ENCODE measurements at places on chromosomes 1 and 21.
A peak's percentile ranks its signal among the peaks of the same experiment; 100 is the strongest.

DNA sequence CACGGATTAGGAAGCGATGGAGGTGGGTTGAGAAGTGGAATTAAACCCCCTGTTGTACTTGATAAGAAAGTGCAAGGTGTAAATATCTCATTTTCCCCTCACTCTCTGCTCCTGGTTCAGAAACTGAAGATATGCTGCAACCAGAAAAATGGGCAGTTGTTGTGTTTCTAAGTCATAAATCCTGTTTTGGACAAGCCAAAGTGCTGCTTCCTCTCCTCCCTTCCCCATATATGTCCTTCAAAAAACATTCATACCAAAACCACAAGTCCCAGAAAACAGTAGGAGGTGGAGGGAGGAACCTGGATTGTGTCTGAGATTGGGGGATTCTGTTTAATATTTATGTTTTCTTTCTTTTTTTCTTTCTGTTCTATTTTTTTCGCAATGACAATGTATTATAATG lies 13.6 kb upstream of the ZNF362 start:
- DNase-seq = no peak
- H3K4me1 ChIP-seq = no peaks in the 10 kb centered on the region
- no peak overlapping the region for H3K4me3 ChIP-seq

DNA sequence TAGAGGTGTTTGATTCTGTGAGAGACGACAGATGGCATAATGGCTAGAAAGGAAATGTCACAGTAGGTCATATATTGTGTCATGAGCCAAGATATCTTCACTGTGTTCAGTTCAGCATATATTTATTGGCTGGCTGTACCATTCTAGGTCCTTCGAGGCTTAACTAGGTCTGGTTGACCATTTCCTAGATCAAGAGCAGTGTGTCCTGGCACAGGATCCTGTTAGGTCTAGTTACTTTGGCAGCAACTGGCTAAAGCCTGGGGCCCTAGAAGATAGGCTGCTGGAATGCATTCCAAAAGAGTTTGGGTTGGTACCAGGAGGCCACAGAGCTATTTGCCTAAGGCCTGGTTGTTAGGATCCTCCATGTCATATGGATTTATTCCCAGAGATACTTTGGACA lies 20.9 kb downstream of the ZBTB40 start:
- H3K36me3 ChIP-seq = peaks cover 2% of the 10 kb centered on the region
- H3K4me3 ChIP-seq = no peak overlapping the region
- no peaks in the 10 kb centered on the region for H3K27me3 ChIP-seq
- no peak overlapping the region for H3K27ac ChIP-seq
- H3K4me1 ChIP-seq = peaks cover 58% of the 10 kb centered on the region
- DNase-seq = no peak

GRCh38 chr1:96519851-96520578 lies 201.6 kb upstream of the PTBP2 start:
- no peak overlapping the region for H3K4me3 ChIP-seq
- DNase-seq = no peak
- no peak overlapping the region for H3K27ac ChIP-seq
- H3K36me3 ChIP-seq = no peaks in the 10 kb centered on the region

DNA sequence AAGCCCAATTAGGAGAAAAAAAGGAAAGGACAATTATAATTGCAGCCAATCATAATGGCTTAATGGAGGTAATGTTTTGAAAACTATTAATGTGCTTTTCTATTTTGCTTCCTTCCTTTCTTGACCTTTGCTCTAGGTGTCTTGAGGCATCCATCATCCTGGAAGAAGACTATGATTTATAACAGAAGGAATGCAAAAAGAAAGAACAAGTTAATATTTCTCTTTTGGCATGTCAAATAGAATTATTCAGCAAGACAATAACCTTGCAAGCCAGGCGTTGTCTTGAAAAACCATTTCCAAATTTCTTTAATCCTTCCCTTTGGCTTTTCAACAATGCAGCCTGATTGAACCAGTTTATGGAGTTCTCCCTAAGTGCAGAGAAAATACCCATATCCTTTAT lies 107.7 kb upstream of the USP24 start:
- H3K4me1 ChIP-seq = no peaks in the 10 kb centered on the region
- H3K27me3 ChIP-seq = peaks cover 30% of the 10 kb centered on the region
- DNase-seq = no peak
- H3K27ac ChIP-seq = no peak overlapping the region

GRCh38 chr1:12063141-12064072 lies at the start of gene TNFRSF8:
TSS of gene TNFRSF8 (plus strand) at chr1:12063303. CDS start at chr1:12063599, 296 bp downstream.
- no peak for DNase-seq
- H3K4me3 ChIP-seq = peak within 1 kb of the TSS; percentile 75
- H3K27me3 ChIP-seq = peaks cover 74% of the 10 kb centered on the region

DNA sequence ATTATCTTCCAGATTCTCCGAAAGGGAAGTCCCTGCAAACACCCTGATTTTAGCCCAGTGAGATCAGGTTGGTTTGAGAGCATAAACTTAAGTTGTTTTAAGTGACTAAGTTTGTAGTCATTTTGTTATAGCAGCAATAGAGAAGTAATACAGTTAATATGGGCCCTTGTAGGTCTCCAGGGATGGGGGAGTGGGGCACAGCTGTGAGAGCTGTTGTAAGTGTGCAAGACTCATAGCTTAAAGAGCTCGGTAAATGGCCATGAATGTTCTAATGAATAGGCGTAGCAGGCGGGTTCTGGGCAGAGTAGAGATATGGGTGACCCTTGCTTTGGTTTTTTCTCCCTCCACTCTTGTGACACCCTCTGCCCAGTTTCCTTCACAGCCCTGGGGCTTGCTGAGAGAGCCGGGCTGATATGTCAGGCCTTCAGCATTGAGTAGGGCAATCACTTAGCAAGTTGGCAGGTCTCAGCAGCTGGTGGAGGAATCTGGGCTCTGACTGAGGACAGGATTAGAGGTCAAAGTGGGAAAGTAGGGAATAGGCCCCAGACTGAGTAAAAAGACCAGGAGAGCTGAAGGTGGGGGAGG lies 16.0 kb upstream of the ID3 start:
- peak overlapping the region; percentile 41 for H3K27ac ChIP-seq
- no peaks in the 10 kb centered on the region for H3K27me3 ChIP-seq
- no peak for DNase-seq

DNA sequence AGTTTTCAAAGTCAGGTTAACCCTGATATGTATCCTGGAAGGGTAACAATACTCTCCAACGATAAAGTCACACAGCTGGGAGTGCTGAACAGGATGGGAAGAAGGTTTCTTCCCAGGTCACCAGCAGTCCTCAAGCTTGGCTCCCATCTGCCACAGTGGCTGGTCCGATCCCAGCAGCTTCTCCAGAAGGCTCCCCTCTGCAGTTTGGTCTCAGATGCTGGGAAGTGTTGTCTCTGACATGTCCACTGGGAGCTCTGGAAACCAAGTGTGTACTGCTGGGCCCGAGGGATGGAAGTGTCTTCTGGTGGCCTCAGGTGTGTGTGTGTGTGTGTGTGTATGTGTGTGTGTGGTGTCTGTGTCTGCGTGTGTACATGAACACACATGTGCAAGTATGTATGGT lies 16.4 kb upstream of the GNL2 start:
- H3K27me3 ChIP-seq = peaks cover 46% of the 10 kb centered on the region
- H3K27ac ChIP-seq = no peak overlapping the region
- no peak overlapping the region for H3K4me3 ChIP-seq
- H3K36me3 ChIP-seq = no peaks in the 10 kb centered on the region
- no peaks in the 10 kb centered on the region for H3K4me1 ChIP-seq

DNA sequence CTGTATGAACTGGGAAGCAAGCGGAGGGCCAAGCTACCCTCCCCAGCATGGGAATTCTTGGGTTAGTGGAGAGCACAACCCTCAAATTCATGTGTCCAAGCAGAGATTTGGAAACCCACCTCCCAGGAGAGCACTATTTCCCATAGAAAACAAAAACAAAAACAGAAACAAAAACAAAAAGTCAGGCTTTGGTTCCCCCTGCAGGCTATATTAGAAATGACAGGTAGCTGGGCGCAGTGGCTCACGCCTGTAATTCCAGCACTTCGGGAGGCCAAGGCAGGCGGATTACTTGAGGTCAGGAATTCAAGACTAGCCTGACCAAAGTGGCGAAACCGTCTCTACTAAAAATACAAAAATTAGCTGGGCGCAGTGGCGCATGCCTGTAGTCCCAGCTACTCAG lies 10.8 kb downstream of the MINDY1 start:
- DNase-seq = peak; percentile 29
- H3K36me3 ChIP-seq = peaks cover 4% of the 10 kb centered on the region
- no peaks in the 10 kb centered on the region for H3K27me3 ChIP-seq
- H3K27ac ChIP-seq = peak overlapping the region; percentile 28
- H3K4me1 ChIP-seq = no peaks in the 10 kb centered on the region

DNA sequence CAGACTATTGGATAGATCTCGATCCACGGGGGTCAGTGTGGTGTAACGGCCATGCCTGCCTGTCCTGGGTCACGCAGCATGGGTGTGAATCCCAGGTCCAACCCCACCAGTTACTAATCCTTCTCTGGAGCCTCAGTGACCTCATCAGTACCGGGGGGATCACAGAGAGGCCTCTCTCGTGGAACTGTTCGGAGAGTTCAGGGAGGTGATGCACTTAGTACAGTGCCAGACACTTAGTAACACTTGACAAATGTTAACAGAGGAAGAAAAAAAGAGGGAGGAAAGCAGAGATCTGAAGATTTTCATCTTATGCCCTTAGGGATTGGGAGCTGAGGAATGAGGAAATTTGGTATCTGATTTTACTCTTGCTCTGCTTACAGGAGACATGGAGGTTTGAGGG lies 2.9 kb downstream of the ABCA4 start:
- peaks cover 18% of the 10 kb centered on the region for H3K27me3 ChIP-seq
- no peak overlapping the region for H3K27ac ChIP-seq
- DNase-seq = no peak
- no peaks in the 10 kb centered on the region for H3K4me1 ChIP-seq
- no peak overlapping the region for H3K4me3 ChIP-seq

- H3K36me3 ChIP-seq = no peaks in the 10 kb centered on the region
- H3K4me3 ChIP-seq = no peak overlapping the region
- DNase-seq = no peak
- no peak overlapping the region for H3K27ac ChIP-seq
These were observed 33.6 kb upstream of the LHX8 start for GRCh38 chr1:75100481-75101092.

DNA sequence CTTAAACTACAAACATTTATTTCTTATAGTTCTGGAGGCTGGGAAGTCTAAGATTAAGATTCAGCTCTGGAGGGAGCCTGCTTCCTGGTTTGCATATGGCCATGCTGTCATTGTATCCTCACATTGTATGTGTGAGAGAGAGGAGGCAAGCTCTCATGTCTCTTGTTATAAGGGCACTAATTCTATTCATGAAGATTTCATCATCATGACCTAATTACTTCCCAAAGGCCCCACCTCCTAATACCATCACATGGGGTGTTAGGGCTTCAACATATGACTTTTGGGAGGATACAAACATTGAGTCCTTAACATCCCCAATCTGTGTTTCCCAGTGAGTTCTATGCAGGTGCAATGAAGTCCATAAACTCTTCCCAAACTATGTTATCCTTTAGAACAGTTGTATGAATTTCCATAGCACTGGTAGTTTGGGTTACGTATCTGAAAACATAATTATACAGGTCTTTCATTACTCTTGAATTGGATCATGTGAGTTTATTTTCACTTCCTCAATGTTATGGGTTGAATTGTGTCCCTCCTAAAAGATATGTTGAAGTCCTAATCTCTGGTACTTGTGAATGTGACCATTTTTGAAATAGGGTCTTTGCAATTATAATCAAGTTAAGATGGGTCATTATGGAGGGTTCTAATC lies 124.2 kb downstream of the RUNX1 start:
- H3K36me3 ChIP-seq = peaks cover 21% of the 10 kb centered on the region
- peak; percentile 66 for DNase-seq
- H3K27me3 ChIP-seq = no peaks in the 10 kb centered on the region
- H3K27ac ChIP-seq = peak overlapping the region; percentile 95

- peaks cover 5% of the 10 kb centered on the region for H3K27me3 ChIP-seq
- no peak overlapping the region for H3K27ac ChIP-seq
- no peaks in the 10 kb centered on the region for H3K36me3 ChIP-seq
- no peaks in the 10 kb centered on the region for H3K4me1 ChIP-seq
- no peak for DNase-seq
These were observed 392.4 kb downstream of the RPS6KC1 start for GRCh38 chr1:213443415-213443814.

DNA sequence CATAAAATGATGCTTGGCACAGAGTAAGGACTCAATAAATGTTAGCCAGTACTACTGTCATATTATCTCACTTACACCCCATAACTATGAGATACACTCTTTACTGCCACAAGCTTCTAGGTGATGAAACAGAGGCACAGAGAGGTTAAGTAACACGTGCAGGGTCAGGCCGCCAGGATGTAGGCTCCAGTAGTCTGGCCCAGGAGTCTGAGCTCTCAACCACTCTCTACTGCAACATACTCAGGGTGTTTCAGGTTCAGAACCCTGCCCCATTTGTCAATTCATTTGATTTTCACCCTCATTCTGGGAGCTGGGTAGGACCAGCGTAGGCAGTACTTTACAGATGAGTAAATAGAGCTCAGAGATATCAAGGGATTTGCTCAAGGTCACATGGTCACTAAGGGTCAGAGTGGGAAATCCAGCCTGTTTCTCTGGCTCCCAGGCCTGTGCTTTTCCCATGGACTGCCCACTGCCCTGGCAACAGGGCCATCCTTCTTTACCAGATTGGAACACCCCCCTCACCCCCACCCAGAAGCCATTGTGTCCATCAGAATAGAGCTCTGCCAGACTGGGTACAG lies 21.2 kb downstream of the IQGAP3 start:
- H3K27me3 ChIP-seq = no peaks in the 10 kb centered on the region
- H3K27ac ChIP-seq = peak overlapping the region; percentile 18
- DNase-seq = no peak
- H3K4me3 ChIP-seq = no peak overlapping the region

DNA sequence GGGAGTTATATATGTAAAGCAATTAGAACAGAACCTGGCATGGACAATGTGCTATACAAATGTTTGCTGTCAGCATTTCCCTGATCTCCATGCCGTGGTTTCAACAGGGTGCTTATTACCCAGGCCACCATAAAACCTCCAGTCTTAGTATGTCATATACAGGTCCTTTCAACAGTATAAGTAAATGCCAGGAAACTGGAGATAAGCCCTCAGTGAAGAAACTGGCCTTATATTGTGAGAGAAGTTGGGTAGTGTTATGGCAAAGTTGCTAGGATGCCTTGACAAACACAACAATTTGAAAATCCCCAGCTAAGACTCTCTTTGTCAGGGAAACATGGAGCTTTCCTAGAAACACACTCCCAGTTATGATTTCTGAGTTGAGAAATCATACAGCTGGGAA lies 850.2 kb upstream of the ADAMTS5 start:
- no peaks in the 10 kb centered on the region for H3K36me3 ChIP-seq
- no peak overlapping the region for H3K4me3 ChIP-seq
- no peaks in the 10 kb centered on the region for H3K4me1 ChIP-seq
- no peaks in the 10 kb centered on the region for H3K27me3 ChIP-seq
- DNase-seq = no peak
- no peak overlapping the region for H3K27ac ChIP-seq

DNA sequence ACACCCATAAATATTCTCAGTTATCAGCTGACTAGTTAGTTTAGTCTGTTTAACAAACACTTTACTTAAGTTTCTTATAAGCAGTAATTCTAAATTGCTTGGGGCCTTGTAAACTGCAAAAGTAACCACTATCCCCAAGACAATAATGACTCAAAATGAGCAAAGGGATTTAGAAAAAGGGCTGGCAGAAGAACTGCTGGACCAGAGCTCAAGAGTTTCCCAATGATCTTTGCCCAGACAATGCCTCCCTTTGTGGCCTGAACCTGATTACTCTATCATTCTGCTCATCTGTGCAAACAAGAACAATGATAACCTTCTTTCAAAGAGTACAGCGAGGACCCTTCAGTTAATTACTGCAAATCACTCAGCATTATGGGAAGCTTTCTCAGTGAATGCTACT lies 123.5 kb downstream of the TIAM1 start:
- no peak for DNase-seq
- H3K4me1 ChIP-seq = peaks cover 6% of the 10 kb centered on the region
- no peaks in the 10 kb centered on the region for H3K36me3 ChIP-seq
- no peak overlapping the region for H3K4me3 ChIP-seq
- H3K27me3 ChIP-seq = no peaks in the 10 kb centered on the region
